RWPE2 (cell line): ENCODE measurements at places on chromosomes 1 and 21.

DNA sequence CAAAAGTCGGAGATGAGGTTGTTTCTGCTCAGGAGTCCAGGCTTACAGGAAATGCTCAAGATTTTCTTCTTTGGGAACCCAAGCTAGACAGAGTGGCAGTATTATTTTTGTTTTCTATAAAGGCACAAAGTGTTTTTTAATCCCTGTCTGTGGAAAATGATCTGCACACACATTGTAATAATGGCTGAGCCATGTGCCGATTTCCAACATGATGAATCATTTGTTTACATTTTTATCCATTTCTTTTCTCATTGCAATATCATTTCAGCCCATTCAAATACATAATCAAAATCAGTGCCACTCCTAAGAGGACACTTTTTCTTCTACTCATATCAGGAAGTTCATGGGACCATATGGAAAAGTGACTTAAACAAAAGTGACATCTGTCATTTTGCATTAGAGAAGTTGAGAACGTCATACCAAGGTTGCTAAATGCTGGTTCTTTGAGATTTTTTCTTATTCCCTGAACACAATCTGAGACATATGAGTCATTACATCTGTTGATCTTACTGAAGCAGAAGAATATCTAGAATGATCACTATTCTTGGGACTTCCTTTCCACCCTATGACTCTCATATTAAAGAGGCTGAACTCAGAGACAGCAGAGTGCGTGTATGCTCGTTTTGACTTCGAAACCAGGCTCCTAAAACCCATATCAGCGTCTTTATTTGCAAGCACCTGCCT is 44.9 kb downstream of the ACTA1 start:
- DNase-seq: no peak

GRCh38 chr1:213154056-213154685 is 103.1 kb downstream of the RPS6KC1 start:
- DNase-seq: no peak

- DNase-seq: no peak
These were observed 61.0 kb upstream of the ATP1A1 start for GRCh38 chr1:116311756-116312680.

DNA sequence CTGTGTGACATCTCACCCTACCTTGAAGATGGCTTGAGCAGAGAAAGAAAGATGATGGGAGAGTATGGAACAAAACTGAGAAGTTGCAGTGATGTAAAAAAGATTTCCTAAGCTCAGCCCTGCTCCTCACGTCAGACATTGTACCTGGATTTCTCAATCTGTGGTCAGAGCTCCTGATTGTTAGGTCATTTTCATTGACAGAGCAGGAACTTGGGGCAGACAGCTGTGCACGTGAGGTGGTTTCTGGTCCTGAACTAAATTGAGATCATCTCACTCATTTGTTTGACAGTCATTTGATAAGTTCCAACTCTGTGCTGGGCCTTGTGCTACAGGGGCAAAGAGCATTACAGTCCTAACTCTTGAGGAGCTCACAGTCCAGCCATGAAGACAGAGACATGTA is 10.2 kb downstream of the TRAF3IP3 start:
- no peak for DNase-seq

GRCh38 chr21:14284481-14284880 is 68.5 kb downstream of the RBM11 start:
- no peak for DNase-seq

- no peak for DNase-seq
These were observed 5.5 kb downstream of the TADA1 start for GRCh38 chr1:166870584-166870983.

DNA sequence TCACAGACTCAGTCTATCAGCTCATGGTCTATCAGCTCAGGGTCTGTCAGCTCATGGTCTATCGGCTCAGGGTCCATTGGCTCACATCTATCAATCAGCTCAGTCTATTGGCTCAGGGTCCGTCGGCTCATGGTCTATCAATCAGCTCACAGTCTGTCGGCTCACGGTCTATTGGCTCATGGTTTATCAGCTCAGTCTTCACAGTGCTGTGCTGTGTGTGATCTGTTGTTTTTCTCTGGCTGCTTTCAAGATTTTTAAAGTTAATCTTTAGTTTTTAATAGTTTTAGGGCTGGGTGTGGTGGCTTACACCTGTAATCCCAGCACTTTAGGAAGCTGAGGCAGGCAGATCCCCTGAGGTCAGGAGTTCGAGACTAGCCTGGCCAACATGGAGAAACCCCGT is 14.4 kb downstream of the C1orf159 start:
- no peak for DNase-seq
